ENCODE measurements at places on chromosomes 4 and X.

DNA sequence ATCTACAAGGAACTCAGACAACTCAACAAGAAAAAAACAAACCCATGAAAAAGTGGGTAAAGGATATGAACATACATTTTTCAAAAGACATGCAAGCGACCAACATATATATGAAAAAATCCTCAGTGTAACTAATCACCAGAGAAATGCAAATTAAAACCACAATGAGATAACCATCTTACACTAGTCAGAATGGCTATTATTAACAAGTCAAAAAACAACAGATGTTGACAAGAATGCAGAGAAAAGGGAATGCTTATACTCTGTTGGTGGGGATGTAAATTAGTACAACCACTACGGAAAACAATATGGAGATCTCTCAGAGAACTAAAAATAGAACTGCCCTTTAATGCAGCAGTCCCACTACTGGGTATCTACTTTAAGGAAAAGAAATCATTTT lies 12.1 kb downstream of the NIPAL1 start:
- no peak for DNase-seq

GRCh38 chrX:118474586-118474985 lies 21.0 kb upstream of the DOCK11 start:
- no peak for DNase-seq

- no peak for DNase-seq
Observed at GRCh38 chrX:68826113-68826980, 2.5 kb upstream of the EFNB1 start.

- no peak for DNase-seq
Observed at GRCh38 chr4:114034189-114034588, 54.7 kb upstream of the ARSJ start.

GRCh38 chr4:104490770-104491480 lies 3.8 kb downstream of the CXXC4 start:
- peak; percentile 23 for DNase-seq

Measured in stimulated activated CD4-positive, alpha-beta T cell treated with anti-CD3 and anti-CD28 coated beads, Interleukin-4, amount 100 ng/mL, for 24 hours (primary cell).